ENCODE measurements at places on chromosomes 2 and 18. TPM values are rescaled to one million over a fixed set of nuclear protein-coding genes. Genes with fewer than 3 reads are reported as not detected.

GRCh38 chr2:143514413-143514812 is 385.2 kb downstream of the ARHGAP15 start:
- no peak for ATAC-seq

CABLES1 gene
- total RNA-seq, result 2.4 TPM

GRCh38 chr2:105896765-105897163 is 152.1 kb downstream of the NCK2 start:
- no peak for ATAC-seq

- no peak for ATAC-seq
These were observed 26.5 kb downstream of the ACVR1 start for GRCh38 chr2:157849591-157849990.

GRCh38 chr2:69703189-69703588 is 38.7 kb upstream of the ANXA4 start:
- ATAC-seq, result no peak

DNA sequence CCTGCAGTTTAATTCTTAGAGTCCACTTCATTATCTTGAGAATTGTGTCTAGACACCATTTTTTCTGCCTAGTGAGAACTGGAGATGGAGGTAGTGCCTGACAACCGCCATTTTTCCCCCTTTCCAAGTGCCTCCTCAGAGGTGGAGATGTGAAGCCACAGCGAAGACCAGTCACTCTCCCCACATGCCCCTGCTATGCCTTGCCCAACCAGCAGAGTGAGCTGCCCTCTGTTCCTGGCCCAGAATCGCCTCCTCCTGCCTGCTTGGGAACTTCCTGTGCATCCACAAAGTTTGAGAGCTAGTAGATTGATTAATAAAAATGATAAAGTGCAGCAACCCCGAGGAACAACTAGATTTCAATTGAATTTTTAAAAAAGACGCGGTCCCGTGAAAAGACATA is 123.3 kb downstream of the CLIP4 start:
- peak; percentile 51 for ATAC-seq

- ATAC-seq, result no peak
These were observed 466.6 kb upstream of the TNP1 start for GRCh38 chr2:217326238-217327022.

PCARE gene
- 1.2 TPM for total RNA-seq

DNA sequence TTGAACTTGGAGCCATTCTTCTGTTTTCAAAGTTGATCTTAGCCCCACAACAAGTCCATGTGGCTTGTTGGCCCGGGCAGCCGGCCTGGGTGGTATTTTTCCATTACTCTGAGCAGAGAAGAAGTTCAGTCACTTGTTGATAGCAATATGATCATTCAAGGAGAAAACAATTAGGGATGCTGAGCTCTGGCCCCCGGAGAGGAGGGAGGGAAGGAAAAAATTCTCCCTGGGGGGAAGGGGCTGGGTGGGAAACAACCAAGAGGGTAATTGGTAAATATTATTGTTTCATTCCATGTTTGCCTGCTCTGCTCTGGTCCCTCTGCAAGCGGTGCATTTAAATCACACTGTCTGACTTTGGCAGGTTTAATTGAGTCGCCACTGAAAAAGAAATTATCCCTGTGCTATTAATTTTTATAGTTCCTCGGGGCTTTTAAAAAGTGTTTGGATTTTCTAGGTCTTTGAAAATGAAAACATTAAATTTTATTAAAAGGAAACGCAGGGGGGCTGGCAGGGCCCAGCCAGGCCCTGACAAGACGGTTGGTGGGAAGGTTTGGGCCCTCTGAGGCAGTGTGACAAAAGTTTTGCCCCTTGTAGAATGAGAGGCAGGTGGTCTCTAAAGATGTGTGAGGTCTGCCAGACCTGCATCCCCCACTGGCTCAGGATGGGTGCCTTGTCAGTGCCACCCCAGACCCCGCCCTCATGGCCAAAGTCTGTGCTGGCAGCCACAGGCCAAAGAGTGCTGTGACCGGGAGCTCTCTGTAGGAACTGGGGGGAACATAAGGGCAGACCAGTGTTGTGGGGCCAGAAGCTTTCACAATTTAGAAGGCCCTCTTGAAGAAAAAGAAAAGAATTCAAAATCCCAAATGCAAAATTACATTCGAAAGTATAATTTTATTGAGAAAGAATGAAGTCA is 52.5 kb upstream of the SLC14A2 start:
- no peak for ATAC-seq

DNA sequence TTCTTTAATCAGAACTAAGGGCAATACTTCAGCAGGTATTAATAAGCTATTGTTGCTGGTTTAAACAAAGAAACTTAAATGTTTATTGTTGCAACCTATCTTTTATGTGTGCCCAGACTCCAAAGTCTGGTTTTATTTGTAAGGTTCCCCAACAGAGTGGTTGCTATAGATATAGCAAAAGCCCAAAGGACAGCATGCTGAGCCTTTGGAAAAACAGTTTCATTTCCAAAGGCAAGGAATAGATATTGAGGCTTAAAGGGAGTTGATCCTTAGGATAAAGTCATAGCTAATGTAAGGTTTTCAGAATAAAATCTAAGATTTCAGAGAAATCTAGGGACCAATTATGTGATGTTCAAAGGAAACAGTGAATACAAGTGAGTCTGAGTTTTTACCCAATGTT is 413.2 kb upstream of the SLC14A2 start:
- ATAC-seq, result no peak

DNA sequence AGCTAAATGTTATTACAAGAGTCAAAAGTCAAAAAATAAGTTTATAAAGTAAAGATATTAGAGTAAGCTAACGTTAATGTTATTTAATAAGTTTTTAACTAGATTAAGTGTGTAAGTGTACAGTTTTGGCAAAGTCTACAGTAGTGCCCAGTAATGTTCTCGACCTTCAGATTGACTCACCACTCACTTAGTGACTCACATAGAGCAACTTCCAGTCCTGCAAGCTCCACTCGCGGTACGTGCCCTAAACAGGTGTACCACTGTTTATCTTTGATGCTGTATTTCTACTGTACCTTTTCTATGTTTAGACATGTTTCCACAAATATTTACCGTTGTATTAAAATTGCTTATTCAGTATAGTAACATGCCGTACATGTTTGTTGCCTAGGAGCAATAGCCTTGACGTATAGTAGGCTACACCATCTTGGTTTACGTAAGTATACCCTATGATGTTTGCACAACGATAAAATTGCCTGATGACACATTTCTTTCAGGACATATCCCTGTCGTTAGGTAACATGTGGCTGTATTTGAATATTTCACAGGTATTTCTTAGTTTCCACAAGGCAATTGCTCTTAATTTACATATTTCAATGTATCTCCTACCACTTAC is 1641.9 kb upstream of the PIK3C3 start:
- ATAC-seq, result no peak

GRCh38 chr2:15941871-15942710 is 1.7 kb downstream of the MYCN start:
- peak; percentile 24 for ATAC-seq

- ATAC-seq, result no peak
These were observed 8.8 kb downstream of the SIGLEC15 start for GRCh38 chr18:45834306-45834705.

- ATAC-seq, result no peak
These were observed 48.0 kb downstream of the CDK15 start for GRCh38 chr2:201854221-201854801.

DNA sequence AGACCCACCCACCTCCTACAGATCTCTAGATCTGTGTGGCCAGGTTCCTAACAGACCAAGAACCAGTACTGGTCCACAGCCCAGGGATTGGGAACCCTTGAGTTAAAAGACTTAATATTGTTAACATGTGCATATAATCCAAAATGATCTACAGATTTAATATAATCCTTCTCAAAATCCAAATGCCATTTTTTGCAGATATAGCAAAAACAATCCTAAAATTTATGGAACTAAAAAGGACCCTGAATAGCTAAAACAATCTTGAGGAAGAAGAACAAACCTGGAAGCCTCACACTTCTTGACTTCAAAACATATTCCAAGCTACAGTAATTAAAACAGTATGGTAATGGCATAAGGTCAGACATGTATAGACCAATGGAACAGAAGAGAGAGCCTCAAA is 206.9 kb upstream of the SIX2 start:
- no peak for ATAC-seq

PRKAG3 gene
- 0.14 TPM for total RNA-seq

DNA sequence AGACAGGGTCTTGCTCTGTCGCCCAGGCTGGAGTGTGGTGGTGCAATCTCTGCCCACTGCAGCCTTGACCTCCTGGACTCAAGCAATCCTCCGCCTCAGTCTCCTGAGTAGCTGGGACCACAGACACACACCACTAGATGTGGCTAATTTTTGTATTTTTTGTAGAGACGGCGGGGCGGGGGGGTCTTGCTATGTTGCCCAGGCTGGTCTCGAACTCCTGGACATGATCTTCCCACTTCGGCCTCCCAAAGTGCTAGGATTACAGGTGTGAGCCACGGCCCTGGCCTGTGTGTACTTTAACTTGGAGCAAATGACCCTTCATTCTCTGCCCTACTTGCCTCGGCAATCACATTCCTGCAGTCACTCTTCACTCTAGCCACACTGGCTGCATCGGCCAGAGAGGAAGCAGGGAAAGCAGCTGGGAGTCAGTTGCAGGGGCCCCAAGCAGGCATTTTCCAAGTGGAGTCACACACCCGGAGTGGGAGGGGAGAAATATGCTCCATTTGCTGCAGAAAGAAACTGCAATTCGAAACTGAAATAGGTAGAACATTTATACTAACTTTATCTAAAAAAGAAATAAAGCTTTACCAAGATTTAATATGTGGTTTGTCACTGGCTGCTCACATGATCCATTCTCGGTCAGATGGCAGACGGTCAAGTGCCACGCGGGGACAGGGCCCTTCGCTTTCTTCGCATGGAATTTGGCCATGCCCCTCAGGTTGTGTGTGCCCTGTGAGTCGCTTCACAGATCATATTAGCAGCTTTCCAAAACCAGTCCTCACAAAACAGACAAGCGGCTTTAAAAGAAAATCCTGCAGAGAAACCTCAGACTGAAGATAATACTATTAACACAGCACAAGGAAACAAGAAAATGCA is 37.1 kb downstream of the FAM161A start:
- ATAC-seq, result no peak

- ATAC-seq, result no peak
These were observed 60.7 kb upstream of the GATA6 start for GRCh38 chr18:22108674-22109073.

GRCh38 chr18:63888470-63889190 is 1.1 kb downstream of the SERPINB2 start:
- no peak for ATAC-seq

- no peak for ATAC-seq
These were observed 34.0 kb upstream of the TMEM131 start for GRCh38 chr2:98029718-98030222.

GRCh38 chr2:39437522-39438296 is 624 bp upstream of the MAP4K3 start:
- peak; percentile 31 for ATAC-seq

CAPN14 gene
- total RNA-seq, result 0.57 TPM

DNA sequence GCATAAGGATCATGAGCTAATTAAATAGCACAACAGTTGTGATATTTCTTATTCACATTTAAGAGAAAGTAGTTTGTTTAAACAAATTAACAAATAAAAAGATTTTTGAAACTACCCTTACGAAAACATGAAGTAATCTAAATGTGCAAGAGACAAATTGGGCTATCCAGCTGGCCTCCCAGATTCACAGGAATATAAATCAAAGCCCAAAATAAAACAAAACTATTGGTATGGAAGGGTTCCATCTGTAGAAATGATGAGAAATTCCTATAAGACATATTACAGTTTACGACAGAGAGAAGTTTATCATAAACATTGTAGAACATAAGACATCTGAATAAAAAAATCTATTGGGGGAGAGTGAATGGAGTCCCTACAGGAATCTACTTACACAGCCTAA is 1125.1 kb downstream of the TDRD15 start:
- ATAC-seq, result no peak

MAP3K19 gene
- total RNA-seq, result 34.3 TPM

DNA sequence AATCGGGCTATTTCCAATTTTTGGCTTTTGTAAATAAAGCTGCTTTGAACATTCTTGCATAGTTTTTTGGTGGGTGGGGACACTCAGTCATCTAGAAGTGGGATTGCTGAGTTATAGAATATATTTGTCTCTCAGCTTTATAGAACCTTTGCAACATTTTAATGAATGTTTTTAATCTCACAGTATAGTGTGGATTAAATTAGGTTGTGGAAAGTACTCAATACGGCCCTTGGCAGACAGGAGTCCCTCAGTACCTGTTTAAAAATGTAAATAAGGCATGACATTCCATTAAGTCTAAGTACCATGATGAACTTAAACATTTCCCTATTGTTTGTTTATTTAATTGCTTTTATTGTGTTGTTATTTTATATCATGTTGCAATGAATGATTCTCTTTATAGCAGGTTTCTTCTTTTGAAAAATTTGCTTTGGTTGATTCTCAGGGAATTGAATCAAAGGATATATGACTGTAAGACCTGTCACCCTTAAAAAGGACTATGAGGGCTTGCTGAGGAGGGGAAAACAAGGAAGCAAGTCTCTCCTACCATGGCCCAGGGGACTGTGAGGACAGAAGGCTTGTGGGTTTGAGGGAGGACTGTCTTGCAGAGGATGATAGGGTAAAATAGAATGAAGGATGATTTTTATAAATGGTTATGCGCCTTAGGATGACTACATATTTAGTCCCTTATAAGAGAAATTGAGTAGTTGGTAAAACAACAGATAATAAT is 165.1 kb downstream of the RPIA start:
- ATAC-seq, result no peak

- ATAC-seq, result no peak
These were observed 38.2 kb downstream of the BOLA3 start for GRCh38 chr2:74109551-74109950.

TBC1D8 gene
- 21.3 TPM for total RNA-seq

DNA sequence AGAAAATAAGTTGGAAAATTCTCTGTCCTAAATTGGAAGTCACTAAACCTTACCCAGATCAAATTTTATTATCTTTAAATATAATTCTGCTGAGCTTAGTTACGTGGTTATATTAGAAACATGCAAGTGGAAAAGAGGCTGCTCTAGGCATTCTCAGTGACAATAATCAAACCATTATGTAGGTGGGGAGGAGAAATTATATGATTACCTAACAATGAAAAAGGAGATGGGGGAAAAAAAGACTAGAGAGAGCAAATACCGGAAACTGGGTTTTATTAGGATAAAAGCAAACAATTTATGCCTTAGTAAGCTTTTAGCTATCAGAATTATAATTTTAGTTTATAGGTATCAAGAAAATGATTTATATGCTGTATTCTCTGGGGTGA is 53.2 kb downstream of the PHLPP1 start:
- ATAC-seq, result no peak

GAREM2 gene
- 4.7 TPM for total RNA-seq

DNA sequence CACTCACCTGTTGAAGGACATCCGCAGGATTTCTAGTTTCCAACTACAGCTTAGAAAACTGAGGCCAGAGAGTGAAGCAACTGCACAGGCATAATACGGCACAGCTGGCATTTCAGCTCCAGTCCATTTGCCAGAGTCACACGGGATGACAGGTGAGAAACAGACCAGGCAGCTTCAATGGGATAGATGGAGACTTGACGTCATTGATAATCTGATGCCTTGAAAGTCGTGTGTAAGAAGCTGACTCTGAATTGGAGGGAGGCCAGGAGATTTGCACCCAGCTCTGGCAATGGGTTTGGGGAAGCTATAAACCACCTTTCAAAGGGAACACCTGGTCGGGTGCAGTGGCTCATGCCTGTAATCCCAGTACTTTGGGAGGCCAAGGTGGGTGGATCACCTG is 12.4 kb upstream of the DNMT3A start:
- no peak for ATAC-seq
